ENCODE measurements at places on chromosomes 7 and 10. TPM values are rescaled to one million over a fixed set of nuclear protein-coding genes. Genes with fewer than 3 reads are reported as not detected.

Gene FGFBP3
- 2.8 TPM for total RNA-seq

Gene SPDYE1
- not detected for total RNA-seq

Gene INSYN2A
- total RNA-seq: 0.13 TPM

Gene AKR1C4
- total RNA-seq: not detected

Gene EN2
- total RNA-seq: not detected

Gene VGF
- 0.90 TPM for total RNA-seq

GRCh38 chr10:124711145-124711544 is 33.0 kb downstream of the FAM53B start:
- no peak for DNase-seq

GRCh38 chr10:119516381-119517234 is 25.9 kb downstream of the RGS10 start:
- no peak for DNase-seq

- DNase-seq: no peak
These were observed 96.7 kb upstream of the CABCOCO1 start for GRCh38 chr10:61565819-61566560.

- no peak for DNase-seq
These were observed 22.7 kb downstream of the KIAA1549 start for GRCh38 chr7:138958391-138958956.

GRCh38 chr10:103633846-103634245 is 140.3 kb downstream of the NEURL1 start:
- no peak for DNase-seq

DNA sequence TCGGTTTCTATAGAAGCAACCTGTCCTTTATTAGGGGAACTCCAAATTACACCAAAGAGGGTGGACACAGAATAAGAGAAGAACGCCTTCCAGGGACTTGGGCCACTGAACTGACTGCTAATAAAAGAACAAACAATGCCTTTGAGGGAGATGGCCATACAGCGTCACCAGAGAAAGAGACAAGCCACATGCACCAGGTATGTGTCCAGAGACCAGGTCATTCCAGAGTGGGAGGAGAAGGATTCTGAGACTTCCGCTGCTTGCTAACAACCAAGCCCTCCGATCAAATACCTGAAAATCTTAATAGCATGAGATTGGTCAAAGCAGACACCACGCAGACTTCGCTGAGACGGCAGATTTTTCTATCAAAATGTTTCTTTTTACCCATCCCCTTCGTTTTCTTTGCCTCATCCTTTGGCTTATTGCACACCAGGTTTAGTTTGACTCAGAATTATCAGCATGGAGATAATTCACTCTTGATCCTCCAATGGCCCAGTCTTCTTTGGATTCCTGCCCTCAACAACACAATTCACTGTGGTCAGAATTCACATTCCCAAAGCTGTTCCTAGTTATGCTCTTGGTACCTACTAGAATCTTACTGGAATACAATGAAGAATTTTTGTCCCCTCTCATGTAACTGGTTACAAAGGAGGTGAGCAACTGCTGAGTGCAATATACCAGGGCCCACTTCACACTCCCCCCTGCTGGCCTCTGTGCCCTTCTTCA is 87.4 kb upstream of the DDC start:
- no peak for DNase-seq

DNA sequence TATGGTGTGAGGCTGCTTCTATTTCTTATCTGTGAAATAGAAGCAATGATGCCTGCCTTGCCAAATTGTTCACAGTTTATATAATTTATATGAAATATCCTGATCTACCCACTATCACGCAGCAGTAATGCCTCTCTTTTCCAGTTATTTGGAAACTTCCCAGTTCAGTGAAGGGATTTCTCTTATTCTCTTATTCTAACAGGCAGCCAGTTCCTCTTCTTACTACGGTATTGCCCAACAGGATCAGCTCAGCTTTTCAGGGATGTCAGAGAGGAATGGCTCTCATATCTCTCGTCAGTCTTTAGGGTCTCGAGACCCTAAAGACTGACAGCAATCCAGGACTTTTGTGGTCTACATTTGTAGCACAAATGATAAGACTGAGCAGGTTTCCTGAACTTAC is 215.6 kb downstream of the CREB5 start:
- DNase-seq: no peak

DNA sequence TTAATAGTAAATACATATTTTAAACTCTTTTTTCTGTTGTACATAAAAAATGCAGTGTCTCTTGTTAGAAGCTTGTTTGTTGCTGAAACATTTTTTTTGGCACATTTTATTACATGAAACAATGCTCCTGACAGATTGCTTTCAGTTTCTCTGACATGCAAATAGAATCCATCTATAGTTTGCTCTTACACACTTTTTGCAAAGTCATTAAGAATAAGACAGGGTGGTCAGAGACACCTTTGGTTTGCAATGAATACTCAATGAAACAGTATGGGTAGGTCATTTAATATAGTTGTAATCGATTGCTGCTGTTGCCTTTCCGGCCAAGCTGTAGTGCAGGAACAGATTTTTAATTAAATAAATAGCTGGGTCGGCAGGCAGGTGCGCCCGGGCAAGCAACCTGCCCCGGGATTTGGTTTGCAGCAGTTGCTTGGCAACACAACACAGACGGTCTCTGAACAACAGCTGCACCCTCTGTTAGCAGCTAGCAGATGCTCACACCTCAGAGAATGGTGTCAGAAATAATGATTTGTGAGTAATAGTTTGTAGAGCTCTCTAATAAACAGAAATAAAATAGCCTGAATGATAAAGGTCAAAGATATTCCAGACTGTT is 115.7 kb upstream of the CACNA2D1 start:
- DNase-seq: no peak

DNA sequence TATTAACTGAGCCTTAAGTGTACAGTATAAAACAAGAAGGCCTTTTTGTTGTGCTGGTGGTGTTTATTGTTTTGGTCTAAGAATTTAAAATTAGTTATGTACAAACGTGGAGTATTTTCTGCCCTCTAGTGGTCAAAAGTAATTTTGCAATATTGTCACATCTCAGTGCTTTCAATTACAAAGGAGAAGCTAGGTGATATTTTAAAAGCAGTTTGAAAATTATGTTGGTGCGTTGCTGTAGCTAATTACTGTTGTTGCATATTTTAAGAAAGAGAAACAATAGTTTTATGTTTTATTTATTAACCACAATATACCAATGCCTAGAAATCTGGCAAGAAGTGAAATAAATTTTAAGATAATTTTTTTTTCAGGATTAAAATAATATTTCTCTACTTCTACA is 11.4 kb downstream of the NPVF start:
- DNase-seq: no peak

GRCh38 chr7:148303295-148304082 is 287.1 kb upstream of the C7orf33 start:
- DNase-seq: peak; percentile 34

- no peak for DNase-seq
These were observed 25.8 kb upstream of the AKR1C3 start for GRCh38 chr10:5068274-5068984.

- DNase-seq: no peak
These were observed 26.8 kb downstream of the TACR2 start for GRCh38 chr10:69389827-69390490.

- DNase-seq: peak; percentile 84
These were observed 4.0 kb upstream of the SH3PXD2A start for GRCh38 chr10:103859161-103860086.

GRCh38 chr7:29332042-29332811 is 137.7 kb downstream of the CHN2 start:
- no peak for DNase-seq

DNA sequence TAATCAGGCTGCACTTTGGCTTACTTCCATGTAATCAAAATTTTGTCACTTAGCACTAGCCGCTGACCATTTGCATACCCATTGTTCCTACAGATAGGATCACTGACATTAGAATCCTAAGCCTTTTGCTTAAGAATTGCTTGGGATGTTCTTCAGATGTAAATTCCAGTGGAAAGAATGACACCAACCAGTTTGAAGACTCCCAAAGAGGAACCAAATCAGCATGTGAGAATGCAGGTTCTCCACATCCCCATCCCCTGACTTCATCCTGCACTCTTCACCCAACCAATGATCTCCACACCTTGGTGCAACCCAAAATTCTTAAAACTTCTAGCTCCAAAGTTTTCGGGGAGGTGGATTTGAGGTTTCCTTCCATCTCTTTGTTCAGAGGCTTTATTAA is 345.6 kb downstream of the GPAM start:
- no peak for DNase-seq

DNA sequence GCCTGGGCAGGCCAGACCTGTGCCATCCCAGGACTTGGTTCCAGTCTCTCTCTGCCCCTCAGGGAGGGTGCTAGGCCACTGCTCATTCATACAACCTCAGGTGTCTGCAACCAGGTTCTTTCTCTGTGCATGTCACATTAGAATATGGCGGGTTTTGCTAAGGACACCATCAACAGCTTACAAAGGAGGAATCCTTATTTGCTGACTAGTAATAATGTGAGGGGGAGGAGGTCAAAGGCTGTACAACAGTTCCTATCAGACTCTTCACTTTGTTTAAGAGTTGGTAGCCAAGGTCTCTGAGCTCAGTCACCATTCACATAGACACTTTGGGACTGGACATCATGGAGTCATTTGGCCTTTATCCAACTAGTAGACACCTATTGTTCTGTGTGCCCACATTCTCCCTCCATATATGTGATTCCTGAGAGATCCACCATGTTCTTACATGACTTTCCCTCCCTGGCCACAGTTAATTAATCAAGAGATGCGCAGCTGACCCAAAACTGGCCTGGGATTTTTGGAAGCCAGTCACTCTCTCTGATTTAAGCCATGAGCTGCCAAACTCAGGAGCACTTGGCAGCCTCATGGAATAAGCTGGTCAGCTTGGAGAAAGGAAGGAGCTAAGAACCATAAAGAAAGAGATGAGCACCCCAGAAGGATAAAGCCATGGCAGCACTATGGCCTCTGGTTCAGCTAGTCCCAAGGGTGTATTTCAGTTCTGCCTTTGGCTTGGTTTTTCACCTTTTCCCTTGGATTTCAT is 51.2 kb downstream of the DPCD start:
- DNase-seq: no peak
